Skeletal muscle cell (primary cell): ENCODE measurements at places on chromosomes 2 and 18.

DNA sequence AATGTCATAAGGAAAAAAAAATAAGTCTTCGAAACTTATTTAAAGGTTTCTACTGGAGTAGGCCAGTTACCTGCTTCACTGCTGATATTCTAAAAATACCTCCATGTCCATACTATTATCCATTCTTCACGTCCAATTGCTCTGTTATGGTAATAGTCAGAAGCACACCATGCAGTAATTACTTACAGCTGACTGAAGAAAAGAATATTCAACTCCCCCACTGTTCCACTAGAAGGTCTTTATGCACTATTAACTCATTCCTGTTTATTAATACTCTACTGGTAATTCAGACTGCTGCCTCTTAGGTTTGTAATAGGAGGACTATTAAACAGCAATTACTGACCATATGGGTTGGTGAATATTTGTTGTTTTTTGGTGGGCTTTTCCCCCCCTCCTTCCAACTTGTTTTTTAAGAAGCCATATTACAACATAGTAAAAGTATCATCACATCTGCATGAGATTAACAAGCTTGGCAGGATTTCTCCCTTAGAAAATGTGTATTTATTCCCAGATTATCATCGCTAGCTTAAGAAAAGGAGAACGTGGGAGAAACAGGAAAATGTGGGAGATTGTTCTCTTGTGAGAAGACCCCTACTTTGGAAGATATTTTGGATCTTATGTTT is 806.4 kb upstream of the FANCL start:
- DNase-seq: no peak

- DNase-seq: no peak
These were observed 22.6 kb downstream of the EIF4E2 start for GRCh38 chr2:232573042-232573441.

DNA sequence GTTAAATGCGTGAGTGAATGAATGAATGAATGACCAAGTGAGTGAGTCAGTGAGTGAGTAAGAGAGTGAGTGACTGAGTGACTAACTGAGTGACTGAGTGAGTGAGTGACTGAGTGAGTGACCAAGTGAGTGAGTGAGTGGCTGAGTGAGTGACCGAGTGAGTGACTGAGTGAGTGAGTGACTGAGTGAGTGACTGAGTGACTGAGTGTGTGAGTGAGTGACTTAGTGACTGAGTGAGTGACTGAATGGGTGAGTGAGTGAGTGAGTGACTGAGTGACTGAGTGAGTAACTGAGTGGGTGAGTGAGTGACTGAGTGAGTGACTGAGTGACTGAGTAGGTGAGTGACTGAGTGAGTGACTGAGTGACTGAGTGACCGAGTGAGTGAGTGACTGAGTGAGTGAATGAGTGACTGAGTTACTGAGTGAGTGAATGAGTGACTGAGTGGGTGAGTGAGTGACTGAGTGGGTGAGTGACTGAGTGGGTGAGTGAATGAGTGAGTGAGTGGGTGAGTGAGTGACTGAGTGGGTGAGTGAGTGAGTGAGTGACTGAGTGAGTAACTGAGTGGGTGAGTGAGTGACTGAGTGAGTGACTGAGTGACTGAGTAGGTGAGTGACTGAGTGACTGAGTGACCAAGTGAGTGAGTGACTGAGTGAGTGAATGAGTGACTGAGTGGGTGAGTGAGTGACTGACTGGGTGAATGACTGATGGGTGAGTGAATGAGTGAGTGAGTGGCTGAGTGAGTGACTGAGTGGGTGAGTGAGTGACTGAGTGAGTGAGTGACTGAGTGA is 11.3 kb downstream of the MAL start:
- no peak for DNase-seq

DNA sequence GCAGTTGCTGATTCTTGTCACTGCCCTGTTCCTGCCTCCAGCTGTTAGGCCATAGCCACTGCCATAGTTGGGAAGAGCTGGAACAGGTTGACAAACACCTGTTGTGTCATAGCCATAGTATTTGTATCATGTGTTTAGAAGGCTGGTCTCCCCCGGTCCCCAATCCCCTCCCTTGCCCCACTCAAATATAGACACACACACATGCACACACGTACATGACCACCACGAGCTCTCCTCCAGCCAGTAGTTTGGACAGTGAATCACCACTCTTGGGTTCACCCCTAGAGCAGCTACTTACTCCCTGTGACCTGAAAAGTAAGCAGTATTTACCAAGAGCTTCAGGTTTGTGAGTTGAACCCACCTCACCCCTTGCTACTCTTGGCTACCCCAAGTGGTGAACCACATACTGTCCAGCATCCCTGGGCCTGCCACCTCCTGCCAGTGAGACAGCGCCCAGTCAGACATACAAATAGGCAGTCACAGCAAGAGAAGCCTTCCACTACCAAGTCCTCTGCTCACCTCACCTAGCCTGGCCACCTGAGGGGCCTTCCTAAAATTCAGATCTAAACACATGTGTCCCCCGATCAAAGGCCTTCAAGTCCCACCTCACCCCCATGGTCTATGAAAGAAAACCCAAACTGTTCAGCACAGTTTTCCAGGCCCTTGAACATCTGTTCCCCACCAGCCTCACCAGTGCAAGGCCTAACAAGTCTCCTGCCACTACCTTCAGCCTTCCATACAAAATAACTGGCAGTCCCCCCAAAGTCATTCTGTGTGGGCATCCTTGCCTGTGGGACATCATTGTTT is 7.1 kb downstream of the PCBP1 start:
- no peak for DNase-seq

GRCh38 chr18:21991081-21991534 is 178.3 kb upstream of the GATA6 start:
- no peak for DNase-seq

DNA sequence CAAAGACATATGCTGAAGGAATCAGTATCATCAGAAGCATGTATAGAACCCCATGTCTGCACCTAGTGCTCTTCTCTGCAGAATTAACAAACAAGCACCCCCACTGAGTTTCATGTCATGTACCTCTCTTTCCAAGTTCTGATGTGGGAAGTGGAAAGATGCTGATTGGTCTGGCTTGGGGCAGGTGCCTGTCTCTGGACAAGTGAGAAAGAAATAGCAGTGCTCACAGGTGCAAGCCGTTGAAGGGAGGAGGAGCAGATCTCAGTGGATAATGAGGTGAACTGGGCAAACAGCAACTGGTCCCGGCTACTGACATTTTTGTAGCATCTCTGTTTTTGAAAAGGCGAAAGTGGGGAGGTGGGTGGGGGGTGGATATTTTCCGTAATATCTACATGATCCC is 17.5 kb upstream of the ACVR1 start:
- no peak for DNase-seq

DNA sequence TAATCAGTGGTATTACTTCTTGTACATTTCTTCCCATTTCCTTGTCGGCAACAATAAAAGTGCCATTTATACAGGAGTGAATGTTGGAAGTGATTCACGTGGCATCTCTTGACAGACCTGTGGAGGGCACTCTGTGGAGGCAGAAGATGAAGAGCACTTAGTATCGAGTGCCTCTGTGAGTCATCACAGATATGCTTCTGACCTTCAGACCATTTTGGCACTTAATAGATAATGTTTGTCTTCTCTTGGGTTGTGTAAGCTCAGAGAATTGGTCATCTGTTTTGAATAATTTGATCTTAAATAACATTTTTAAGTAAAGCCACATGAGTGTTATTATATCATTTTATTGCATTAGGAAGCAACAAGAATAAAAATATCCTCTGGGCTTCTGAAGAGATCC is 305.5 kb downstream of the PTPRM start:
- no peak for DNase-seq

- peak; percentile 57 for DNase-seq
These were observed 18.2 kb downstream of the AOX1 start for GRCh38 chr2:200603972-200604371.
